ENCODE measurements at places on chromosomes 16 and 17. TPM values are rescaled to one million over a fixed set of nuclear protein-coding genes. Genes with fewer than 3 reads are reported as not detected.

- DNase-seq: no peak
Measured at GRCh38 chr17:30210901-30211300, 24.6 kb downstream of the SLC6A4 start.

DNA sequence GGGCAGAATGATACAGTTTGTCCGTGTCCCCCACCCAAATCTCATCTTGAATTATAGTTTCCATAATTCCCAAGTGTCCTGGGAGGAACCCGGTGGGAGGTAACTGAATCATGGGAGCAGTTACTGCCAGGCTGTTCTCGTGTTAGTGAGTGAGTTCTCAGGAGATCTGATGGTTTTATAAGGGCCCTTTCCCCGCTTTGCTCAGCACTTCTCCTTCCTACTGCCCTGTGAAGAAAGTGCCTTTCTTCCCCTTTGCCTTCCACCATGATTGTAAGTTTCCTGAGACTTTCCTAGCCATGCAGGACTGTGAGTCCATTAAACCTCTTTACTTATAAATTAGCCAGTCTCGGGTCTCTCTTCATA, 28.9 kb upstream of the SEC14L1 start:
- DNase-seq: no peak

- no peak for DNase-seq
Measured at GRCh38 chr17:59371416-59372100, 40.1 kb downstream of the YPEL2 start.

- no peak for DNase-seq
Measured at GRCh38 chr17:80169784-80170500, at the start of gene CARD14. CARD14 (plus strand) TSS chr17:80170030; CDS start chr17:80181439, 11,409 bp downstream.

GRCh38 chr17:17819561-17819995, 17.2 kb downstream of the SREBF1 start:
- no peak for DNase-seq

DNA sequence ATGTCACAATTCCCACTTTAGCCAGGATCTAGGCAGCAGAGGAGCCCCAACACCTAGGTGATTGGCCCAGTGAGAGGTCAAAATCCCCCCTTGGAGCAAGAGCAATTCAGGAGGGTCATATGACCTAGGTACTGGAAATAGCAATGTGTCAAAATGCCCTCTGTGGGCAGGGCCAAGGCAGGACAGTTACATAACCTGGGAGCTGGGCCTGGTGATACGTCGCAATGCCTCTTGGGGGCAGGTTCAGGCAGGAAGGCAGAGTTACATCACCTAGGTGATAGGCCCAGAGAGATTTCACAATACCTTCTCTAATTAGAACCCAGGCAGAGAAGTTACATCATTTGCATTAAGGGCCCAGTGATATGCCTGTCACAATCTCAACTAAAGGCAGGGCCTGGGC, 1906.3 kb downstream of the TP53TG3F start:
- DNase-seq: no peak

DNA sequence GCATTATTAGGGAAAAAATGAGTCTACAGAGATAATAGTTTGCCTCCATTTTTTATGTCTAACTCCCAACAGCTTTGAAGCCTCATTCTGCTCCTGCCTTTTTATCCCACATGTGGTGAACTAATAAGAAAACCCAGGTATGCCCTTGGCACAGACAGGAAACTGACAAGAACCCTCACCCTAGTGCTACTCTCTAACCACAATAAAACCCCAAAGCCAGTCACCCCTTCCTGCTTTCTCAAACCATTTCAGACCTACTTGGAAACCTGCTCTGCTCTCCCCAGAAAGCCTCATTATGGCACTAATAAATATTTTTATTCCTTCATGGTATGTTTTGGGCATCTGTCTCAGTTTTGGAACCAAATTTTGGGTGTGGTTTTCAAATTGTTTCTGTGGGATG, 3.9 kb upstream of the MARVELD3 start:
- no peak for DNase-seq

DNA sequence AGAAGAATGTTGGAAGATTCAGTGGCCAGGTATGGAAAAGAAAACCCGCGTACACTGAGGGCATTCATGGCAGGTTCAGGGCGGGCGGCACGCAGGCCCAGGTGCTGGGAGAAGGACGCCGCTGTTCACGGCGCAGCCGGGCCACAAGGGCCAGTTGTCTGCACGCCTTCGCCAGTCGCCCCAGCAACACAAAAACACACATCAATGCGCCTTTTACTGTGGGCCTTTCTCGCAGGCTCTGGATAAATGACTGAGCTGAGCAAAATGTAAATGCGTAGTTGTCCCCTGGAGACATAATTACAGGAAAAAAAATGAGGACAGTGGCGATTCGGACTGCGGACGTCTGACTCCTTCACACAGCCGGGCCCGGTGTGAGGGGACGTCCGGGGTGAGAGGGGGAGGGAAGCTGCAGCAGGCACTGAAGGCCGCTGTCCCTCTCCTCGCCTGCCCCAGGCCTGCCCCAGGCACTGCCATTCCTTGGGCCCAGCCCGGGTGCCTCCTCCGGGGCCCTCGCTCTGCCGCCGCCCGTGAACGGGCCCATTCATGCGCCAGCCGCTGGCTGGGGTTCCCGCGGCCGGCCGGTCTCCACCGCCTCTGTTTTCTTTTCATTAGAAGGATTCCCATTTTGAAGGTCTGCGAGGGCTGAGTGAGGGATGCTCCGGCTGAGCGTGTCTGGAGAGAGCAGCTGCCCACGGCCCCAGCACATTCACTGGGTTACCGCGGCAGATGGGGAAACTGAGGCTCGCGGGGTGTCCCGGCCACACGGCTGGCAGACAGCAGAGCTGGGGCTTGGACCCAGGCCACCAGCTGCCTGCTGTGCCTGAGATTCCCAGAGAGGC, 6.5 kb upstream of the ZNF469 start:
- peak; percentile 60 for DNase-seq

- no peak for DNase-seq
Measured at GRCh38 chr16:47858333-47858982, 297.3 kb downstream of the ABCC12 start.

DNA sequence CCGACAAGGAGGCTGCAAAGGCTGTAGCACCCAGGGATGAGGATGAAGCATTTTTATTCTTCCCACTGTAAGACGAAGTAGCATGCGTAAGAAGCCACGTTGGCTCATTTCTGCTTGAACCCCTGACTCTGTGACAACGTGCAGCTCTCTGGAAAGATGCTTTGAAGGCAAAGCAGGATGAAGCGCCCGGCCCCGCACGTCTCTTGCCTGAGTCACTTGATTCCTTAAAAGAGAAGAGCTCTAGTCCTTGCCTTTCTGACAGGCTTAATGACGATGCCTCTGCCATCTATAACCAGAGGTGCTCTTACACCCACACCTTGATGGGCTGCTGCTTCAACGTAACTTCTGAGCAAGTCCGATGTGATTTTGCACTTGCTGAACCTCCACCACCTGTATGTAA, 76.7 kb upstream of the MED9 start:
- DNase-seq: no peak

DNA sequence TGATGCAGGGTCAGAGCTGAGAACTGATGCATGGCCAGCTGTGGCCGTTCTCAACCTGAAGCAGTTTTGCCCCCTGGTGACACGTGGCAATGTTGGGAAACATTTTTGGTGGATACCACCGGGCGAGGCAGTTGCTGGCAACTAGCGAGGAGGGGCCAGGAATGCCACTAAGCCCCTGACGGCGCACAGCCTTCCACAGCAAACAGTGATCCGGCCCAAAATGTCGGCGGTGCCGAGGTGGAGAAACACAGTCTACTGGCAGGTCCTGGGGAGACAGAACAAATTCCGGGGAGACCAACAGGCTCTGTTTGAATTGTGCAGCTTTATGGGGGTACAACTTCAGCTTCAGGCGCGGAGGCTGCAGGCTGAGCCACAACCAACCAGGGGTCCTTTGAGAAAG, 8.2 kb downstream of the SLC26A11 start:
- DNase-seq: no peak

DNA sequence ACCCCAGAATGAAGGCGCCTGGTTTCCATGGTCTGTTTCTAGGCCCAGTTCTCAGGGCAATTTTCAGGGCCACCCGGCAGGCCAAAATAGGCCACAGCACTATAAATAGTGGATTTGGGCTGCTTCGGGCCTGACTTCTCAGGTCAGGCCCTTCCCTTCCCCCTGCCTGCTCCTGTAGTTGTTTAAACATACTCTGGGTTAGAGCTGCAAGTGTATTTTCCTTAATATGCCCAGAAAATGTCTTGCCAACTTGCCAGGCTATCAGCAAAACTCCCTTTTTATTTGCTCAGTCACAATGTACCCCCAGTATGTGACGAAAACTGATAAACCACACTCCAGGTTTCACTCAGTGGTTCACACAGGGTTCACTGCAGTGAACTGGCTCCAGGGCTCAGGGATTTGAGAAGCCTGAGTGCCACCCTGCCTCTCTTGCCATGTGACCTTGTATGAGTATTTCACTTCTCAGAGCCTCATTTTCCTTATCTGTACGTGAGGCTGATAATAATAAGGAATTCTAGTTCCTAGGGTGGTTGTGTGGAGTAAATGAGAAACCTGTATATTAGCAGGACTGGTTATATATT, 76.5 kb downstream of the GPRC5B start:
- DNase-seq: no peak

DNA sequence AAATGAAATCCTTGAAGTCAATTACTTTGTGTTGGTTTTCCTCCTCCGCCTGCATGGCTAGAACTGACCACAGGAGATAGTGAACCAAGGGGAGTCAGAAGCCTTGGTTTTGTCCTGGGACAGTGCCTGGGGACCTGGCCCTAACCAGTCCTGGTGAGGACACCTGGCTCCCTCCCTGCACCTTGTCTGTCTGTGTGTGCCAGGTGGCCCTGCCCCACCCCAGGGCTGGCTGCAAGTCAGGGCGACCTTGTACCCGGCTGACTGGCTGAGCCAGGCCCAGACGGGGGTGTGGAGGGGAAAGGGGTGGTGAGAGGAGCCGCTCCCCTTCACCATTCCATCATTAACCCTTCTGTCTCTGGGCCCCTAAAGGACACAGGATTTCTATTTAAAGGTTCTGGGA, 3.4 kb downstream of the RAPGEFL1 start:
- no peak for DNase-seq

DNA sequence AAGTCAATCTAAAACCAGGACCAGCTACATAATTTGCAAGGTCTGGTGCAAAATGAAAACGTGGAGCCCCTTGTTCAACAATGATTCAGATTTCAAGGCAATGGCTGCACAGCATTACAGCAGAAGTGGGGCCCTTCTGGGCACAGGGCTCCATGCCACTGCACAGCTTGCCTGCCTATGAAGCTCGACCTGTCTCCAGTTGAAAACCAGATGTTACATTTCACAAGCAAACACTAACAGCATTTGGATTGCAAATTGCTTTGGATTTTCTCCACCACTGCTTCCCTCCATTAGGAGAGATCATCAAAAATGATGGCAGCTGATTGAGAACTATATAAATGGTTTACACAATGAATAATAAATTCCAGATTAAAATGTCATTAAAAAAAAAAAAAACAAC, 551.4 kb upstream of the ZFHX3 start:
- no peak for DNase-seq

DNA sequence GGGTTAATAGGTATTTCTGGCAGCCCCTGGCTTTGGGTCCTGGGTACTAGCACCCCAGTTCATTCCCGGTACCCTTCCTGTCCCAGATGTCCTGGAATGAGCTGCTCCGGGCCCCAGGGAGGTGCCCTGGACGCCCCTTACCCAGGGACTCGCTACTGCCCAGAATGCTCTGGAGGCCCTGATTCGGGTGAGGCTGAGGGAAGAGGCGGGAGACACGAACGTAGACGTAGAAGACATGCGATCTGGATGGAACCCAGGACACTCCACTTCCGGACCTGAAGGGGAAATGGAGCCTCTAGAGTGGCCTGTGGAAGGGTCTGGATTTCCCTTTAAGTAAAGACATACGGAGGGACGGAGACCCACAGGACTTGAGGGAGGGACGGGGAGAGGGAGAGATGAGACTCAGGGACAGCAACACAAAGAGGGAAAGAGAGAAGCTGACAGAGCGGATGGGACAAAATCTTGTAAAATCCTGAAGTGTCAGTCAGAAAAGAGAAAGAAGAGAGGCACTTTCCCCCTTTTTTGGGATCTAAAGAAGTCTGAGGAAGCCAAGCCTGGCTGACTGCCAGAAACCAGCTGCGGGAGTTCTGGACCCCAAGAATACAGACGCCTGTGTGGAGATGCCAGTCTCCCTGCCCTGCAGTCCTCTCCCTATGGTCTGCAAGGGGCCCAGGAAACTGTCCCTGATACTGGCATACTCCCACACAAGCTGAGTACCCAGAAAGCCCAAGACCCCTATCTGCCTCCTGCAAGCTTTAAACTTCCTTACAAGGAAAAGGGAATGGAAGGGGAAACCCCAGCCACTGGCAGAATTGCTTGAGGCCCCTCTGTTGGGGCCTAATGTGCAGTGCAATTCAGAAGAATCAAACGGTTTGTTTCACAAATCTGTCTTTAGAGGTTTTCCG, 1.0 kb upstream of the HOXB13 start:
- DNase-seq: no peak

DNA sequence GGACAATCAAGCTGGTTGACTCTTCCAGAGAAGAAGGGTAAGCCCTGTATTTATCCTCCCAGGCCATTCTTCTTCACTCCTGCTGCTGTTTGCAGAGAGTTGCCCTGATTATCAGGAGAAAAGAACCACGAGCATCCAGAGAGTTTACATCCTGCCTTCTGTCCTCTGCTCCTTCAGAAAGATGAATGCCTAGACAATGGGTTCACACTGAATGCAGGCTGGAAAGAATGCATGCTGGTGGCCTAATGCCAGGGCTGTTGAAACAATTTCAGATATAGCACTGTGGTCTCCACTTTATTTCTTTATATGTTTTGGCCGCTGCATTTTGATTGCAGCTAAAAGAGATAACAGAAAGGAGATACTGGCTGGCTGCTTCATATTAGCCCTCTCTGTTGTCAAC, 21.2 kb upstream of the HAS3 start:
- DNase-seq: no peak

DNA sequence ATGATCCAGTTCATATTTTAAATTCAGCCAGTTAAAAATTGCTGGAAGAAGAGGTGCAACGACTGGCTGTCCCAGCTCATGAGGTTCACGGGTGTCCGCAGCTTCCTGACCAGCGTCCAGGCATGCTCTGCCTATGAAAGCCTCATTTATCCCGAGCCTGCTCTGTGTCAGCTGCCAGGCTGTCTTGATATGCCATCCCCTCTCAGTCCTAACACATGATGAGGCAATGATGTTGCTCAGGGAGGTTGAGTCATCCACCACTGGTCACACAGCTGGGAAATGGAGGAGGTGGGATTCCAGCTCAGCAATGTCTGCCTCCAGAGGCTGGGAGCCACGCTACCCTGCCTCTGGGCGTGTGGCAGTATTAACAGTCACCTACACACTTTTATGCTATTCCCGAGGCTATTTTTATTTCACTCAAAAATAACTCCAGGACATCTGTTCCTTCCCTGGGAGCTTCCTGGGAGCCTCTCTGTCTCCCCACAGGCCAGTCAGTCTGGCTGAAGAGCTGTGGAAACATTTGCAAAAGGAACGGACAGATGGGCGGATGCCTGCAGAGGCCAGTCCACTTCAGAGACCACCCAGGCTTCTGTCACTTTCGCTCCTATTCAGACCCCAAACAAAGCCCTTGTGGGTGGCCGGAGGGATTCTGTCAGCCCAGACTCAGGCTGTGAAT, 22.5 kb downstream of the RAB11FIP4 start:
- DNase-seq: no peak

Gene PARD6A
- total RNA-seq: 5.6 TPM

Gene OR3A3
- not detected for total RNA-seq

Gene USP6
- 0.31 TPM for total RNA-seq

Gene GSDMA
- total RNA-seq: 1.5 TPM

Gene ICAM2
- 38.2 TPM for total RNA-seq
